ENCODE measurements at places on chromosomes 2 and 18.

- DNase-seq = no peak
Observed at GRCh38 chr2:231152800-231153557, 28.1 kb upstream of the HTR2B start.

- peak; percentile 41 for DNase-seq
Observed at GRCh38 chr2:43174368-43174916, 52.0 kb downstream of the ZFP36L2 start.

DNA sequence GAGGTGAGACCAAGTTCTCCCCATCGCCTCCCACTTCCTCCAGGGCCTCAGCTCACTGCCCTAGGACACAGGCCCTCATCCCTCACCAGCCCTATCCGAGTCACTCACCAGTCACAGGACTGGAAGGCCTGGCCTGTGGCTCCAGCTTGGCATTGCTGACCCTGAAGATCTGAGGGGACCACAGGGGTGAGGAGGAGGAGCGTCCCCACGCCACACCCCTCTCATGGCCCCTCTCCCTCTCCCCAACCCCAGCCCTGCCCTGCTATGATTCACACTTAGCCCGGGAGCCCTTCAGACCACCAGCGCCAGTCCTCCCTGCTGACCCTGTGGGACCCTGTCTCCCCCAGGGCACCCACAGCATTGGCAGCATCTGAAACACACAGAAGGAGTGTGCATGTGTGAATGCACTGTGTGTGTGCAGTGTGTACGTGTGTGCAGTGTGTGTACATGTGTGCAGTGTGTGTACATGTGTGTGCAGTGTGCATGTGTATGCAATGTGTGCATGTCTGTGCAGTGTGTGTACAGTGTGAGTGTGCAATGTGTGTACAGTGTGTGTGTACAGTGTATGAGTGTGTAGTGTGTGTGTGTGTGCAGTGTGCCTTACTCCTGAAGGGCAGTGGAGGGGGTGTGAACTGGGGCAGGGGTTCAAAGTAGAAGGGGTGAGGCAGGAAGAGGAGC lies 29.4 kb upstream of the ANKRD62 start:
- no peak for DNase-seq

GRCh38 chr2:134029418-134029817 lies 224.5 kb upstream of the MGAT5 start:
- no peak for DNase-seq

- no peak for DNase-seq
Observed at GRCh38 chr2:60154142-60154541, 399.3 kb downstream of the BCL11A start.

DNA sequence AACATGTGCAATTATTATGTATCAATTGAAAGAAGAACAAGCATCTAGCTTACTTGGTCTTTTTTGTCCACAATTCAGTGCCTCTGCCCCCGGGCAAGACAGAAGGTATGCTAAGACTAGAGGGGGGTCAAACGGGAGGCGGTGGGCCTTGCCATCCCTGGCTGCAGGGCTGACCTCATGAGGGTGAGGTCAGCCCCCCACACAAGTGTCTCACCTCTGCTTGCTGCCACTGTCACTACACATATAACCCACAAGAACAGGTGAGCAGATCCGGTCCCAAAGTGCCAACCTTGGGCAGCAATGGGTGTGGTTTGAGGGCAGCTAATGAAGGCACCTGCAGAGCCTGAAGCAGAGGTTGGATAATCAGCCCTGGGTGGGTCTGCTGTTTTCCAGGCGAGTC lies 71.5 kb downstream of the EDAR start:
- DNase-seq = no peak

- DNase-seq = peak; percentile 5
Observed at GRCh38 chr2:172734711-172735581, 699 bp upstream of the RAPGEF4 start.

- no peak for DNase-seq
Observed at GRCh38 chr2:51413726-51414125, 381.8 kb upstream of the NRXN1 start.

DNA sequence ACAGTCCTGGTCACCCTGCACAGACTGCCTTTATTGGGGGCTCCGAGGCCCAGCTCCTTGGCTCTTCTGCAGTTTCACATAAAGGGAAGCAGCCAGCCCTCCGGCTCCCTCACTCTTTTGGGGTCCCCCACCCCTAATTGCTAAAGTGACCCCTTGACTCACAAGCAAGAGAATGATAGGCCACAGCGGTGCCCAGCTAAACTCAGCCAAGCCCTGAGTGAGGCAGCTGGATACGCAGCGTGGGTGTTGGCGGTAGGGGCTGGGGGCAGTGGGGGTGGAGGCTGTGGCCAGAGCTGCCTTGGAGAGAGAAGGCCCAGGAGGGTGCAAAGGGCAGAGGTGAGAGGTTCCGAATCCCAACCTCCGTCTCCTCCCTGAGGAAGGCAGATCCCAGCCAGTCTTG lies 25.5 kb upstream of the ALPP start:
- no peak for DNase-seq

- DNase-seq = no peak
Observed at GRCh38 chr2:160091381-160091780, 29.0 kb upstream of the PLA2R1 start.

DNA sequence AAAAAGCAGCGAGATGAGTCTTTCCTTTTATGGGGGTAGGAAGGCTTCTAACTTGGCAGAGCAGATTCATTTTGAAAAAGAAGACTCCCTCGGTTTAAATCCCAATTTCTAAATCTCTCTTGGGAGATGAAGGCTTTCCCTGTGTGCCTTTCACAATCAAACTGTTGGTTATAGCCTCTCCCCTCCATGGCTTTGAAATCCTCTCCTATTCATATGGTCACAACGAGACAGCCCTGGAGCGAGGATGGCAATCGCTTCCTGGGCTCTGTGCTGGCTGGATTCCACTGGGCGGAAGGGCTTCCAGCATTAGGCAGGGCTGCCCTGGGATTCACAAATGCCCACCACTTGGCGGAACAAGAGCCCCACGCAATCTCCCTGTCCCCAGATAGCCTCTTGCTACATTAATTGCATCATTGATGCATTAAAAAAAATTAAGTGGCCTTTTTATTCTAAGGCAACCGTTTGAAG lies 1.6 kb downstream of the CAVIN2 start:
- no peak for DNase-seq

DNA sequence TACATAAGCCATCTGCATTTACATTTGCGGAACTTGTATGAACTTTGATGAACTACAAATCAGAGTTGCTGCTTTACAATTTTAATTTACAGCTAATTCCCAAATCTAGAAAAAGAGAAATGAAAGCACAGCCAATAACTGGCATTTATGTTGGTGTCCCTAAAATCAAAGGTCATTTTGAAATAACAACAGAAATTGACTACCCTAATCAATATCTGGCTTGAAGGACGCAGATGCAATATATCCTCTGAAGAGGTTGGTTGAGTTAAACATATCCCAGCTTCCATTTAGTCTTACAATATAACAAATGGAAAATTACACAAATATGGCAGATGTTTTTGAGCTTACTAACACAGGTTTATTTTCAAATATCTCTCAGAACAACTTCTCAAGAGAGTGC lies 177.5 kb downstream of the KCNJ3 start:
- DNase-seq = no peak

Data from activated CD4-positive, alpha-beta T cell treated with anti-CD3 and anti-CD28 coated beads, Interleukin-2, amount 50 U/mL, for 24 hours (primary cell).